ENCODE measurements at places on chromosomes 12 and 14.

GRCh38 chr12:10562306-10562933, 51.0 kb downstream of the MAGOHB start:
- peak; percentile 61 for DNase-seq

- no peak for DNase-seq
Measured at GRCh38 chr14:102252834-102253801, 51.8 kb downstream of the MOK start.

- DNase-seq, result no peak
Measured at GRCh38 chr14:59017285-59017965, 171.0 kb upstream of the DAAM1 start.

DNA sequence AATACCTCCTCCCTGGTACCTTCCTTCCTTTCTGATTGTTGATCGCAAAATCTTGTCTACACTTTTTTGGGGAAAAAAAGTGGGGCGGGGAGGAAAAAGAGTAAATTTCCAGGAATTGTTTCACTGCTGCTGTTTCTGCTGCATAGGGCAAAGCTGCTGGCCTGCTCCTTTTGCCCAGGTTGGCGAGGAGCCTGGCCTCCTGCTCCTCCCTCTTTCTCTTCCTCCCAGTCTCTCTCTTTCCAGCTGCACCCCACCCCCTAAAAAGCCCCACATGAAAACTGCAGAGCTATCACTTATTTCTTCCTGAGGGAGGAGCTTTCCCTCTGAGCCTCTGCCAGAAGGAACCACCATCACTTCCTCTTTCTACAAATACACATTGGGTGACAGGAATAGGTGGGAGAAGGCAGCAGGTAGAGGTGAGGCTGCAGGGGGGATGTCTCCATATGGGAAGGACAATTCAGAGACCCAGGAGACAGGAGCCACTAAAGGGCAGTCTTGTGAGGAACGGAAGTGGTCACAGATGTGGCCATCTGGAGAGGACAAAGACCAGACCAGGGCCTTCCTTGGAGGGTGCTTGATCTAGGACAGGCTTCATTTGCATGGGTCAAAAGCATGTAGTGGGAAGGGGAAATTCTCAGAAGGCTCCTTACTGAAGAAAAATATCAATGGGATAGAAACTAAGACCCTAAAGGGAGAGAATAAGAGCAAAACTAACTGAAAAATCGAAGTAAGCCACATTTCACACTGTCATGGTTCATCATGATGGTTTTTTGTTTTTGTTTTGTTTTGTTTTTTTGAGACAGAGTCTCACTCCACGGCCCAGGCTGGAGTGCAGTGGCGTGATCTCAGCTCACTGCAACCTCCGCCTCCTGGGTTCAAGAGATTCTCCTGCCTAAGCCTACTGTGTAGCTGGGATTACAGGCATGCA, 14.8 kb downstream of the ZBTB39 start:
- DNase-seq, result no peak

- no peak for DNase-seq
Measured at GRCh38 chr12:101880769-101881168, 3.4 kb downstream of the DRAM1 start.

- DNase-seq, result no peak
Measured at GRCh38 chr12:113634982-113635381, 163.3 kb upstream of the LHX5 start.

DNA sequence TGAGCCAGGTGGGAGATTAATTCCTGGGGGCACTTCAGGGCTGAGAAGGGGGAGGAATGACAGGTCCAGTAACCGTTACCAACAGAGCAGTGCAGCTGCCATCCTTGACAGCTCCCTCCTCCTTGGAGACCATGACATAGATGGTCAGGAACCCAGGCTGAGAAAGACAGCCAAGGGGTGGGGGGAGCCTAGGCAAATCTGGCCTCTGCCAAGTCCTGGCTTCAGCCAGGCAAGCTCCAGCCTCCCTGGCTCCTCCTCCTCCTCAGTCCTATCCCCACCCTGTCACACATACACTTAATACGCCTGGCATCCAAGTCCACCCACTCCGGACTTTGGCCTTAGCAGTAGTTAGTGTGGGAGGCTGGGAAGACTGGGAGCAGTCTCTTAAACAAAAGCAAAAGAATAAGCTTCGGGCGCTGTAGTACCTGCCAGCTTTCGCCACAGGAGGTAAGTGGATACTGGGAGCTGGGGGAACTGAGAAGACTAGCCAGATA, at the start of gene RDH5:
Gene RDH5 (plus strand): TSS at position 323 of the 494 bp plus-strand sequence. CDS start 792 bp downstream, outside the sequence.
- DNase-seq, result no peak

- DNase-seq, result peak; percentile 41
Measured at GRCh38 chr14:95515080-95515489, 1.4 kb downstream of the SYNE3 start.

GRCh38 chr14:52190337-52190931, 77.1 kb upstream of the PTGDR start:
- DNase-seq, result no peak
